Stimulated activated naive CD4-positive, alpha-beta T cell (primary cell): ENCODE measurements at places on chromosomes 11 and 22.

DNA sequence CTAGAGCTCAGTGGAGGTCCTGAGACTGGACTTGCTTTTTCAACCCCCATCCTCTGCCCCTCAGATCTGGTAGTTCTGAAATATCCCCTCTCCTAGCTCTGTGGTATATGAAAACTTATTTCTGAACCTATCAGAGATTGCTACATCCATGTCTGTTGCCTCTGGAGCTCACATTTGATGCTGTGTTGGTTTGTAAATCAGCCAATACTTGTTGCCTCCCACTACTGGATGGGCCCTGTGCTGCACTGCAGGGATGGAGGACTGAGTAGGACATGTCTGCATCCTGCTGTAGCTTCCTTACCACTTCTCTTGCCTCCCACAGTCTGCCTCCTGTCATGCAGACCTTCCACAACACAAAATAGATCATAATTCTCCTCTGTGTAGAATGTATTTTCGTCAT lies 5.2 kb downstream of the OLFML1 start:
- DNase-seq = no peak

DNA sequence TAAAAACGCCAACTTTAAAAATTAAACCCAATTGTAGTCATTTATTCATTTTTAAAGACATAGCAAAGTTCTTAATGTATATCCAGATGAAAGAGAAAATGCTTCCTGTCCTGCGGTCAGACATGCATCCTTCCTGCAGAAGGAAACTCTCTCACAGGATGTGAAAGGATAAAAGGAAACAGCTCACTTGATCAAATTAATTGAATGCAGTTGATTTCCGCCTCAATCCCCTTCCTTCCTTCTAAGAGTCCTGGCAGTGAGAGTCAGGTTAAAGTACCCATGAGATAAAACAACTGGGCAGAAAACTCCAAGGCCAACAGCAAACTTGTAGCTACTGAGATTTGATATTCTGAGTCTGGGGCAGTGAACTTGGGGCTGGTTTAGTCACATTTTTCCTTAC lies 38.5 kb downstream of the CWC15 start:
- peak; percentile 60 for DNase-seq

DNA sequence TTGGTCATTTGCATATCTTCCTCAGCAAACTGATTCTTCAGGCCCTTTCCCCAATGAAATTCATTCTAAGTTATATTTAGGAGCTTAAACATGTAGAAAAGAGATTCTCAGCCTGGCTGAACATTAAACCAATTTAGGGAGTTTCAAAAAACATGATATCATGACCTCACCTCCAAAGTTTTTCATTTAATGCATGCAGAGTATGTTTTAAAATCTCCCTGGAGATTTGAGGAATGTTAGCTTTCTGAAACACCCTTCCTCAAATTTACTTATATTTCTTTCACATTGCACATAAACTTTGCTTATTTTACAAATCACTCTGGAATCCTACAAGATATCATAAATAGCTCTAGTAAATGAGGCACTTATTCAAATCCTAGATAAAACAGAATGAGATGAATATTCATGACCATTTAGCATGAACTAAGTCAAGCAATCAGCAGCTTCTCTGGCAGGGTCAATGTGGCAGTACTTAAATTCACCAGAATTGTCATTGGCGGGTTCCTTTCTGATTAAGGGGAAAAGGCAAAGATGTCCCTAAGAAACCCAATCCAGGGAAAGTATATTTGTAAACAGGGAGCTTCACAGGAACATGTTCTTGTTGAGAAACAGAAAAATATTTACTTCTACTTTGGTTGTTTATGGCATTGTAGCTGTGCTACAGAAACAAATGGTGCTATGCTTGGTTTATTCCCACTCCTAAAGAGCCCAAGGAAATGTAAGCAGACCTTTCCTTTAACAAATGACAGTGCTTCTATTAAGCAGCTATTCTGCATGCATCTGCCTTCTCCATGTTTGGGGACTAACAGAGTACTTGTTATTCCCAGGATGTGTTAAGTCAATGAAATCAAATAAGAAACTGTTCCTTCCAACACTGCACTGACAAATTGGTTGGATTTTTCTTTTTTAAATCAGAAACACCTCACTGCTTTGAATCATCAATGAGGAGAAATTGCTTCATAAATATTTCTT lies 162.3 kb downstream of the C11orf87 start:
- no peak for DNase-seq

GRCh38 chr11:2703363-2704141 lies 3.8 kb upstream of the KCNQ1OT1 start:
- no peak for DNase-seq

DNA sequence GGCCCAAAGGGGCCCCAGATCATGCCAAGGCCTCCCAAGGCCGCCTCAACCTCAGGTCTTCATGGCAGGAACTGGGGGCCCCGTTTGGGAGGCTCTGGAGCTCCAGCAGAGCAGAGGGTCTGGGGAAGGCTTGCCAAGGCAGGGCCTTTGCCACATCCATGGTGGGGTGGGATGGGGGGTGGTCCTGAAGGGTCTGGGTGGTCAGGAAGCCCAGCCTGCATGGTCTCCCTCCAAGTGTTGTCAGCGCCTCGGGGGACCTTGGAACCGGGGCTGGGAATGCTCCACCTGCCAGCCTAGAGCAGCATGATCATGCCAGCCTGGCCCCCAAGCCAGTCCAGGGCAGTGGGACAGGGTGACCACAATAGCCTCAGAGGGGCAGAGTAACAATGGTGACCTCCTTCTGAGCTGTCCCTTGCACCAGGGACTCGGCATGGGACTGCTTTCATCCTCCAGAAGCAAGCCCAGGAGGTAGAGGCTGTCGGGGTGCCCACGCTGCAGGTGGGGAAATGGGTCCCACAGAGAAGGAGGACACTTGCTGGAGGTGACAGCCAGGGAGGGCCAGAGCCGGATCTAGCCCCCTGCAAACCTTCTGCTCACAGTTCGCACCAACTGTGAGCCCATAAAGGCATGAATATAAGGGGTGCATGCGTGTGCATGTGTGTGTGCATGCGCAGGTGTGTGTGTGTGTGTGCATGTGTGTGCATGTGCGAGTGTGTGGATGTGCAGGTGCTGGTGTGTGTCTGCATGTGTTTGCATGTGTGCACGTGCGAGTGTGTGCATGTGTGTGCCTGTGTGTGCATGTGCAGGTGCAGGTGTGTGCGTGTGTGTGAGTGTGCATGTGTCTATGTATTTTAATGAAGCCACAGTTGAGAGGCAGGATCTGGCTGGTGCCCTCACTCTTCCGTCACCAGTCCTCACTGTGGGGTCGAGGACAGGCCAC lies 63.8 kb downstream of the MYEOV start:
- no peak for DNase-seq

GRCh38 chr11:16982256-16982671 lies 31.9 kb downstream of the PLEKHA7 start:
- no peak for DNase-seq

- no peak for DNase-seq
Observed at GRCh38 chr11:77215106-77215505, 86.4 kb downstream of the GDPD4 start.

GRCh38 chr11:77448269-77448668 lies 25.6 kb downstream of the PAK1 start:
- DNase-seq = no peak

GRCh38 chr11:119315131-119316015 lies 1.6 kb downstream of the MCAM start:
- peak; percentile 34 for DNase-seq

DNA sequence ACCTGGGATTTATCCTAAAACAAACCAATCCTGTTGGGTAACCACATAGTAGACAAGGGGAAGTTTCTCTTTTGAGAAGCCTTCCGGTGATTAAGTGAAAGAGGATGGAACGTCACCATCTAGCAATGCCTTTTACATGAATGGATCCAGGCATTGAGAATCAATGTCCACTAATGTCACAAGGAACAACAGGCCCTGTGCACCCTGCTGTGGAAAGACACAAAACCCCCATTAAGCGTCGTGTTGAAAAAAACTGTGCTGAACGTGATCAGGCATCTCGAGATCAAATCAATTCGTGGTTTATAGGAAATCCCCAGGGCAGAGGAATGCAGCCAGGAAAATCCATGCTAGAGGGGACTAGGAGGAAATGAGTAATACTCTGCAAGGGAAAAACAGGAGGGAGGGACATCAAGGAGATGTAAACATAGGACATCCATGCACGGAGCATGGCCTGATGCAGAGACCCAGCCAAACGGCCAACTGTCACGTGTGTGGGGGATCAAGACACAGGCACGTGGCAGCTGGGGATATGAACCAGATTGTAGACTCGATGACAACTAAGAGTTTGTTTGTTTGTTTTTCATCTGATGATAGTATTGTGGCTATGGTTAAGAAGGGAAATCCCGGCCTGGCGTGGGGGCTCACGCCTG lies 38.6 kb upstream of the CARS1 start:
- no peak for DNase-seq

GRCh38 chr11:119432484-119433357 lies 9.7 kb upstream of the THY1 start:
- DNase-seq = no peak

DNA sequence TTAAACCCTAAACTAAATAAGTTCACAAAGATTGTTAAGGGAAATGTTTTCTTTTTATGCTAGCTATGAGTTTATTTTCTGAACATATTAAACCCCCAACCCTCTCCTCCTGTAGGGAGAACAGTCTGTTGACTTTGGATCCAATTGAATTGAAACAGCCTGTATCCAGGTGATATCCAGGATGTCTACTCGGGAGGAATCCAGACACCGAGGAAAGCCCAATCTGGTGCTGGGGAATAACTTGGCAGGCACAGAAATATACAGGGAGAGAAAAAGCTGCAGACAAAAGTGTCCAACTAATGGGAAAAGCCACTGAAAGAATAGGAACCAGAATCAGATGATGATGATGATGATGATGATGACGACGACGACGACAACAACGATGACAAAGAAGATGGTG lies 93.9 kb upstream of the API5 start:
- no peak for DNase-seq

DNA sequence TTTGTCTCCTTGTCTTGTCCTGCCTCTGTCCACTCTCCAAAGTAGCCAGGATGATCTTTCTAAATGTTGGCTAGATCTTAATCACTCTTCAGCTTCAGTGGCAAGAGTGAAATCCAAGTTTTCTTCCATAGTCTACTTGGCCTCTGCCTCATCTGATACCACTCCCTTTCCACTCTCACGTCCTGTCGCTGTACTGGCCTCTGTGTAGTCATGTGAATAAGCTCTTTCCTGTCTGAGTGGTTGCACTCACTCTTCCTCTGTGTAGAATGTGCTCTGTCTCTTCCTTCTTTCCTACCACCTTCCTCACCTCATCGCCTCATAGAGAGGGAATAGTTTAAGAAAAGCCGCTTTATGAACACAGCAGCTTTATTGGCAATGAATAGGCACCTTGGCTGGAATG lies 86.5 kb downstream of the WNT11 start:
- DNase-seq = no peak

DNA sequence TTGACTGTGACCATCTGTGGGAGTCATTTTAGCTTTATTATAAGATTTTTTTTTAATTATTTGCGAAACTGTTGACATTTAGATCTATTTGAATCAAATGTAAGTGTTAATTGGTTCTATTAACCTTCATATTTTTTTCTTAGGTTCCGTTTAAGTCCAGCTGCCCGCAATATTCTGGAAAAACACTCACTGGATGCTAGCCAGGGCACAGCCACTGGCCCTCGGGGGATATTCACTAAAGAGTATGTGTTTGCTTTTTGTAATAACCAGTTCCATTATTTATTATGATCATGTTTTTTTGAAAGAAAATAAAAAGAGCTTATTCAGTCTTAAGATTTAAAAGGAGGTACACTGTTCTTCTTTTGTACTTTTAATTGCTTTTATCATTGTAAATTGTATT lies 43.9 kb downstream of the PDHX start:
- DNase-seq = no peak

- DNase-seq = no peak
Observed at GRCh38 chr11:33630936-33631748, 69.5 kb downstream of the C11orf91 start.

- no peak for DNase-seq
Observed at GRCh38 chr22:24236656-24237055, 8.2 kb downstream of the GGT5 start.

- peak; percentile 14 for DNase-seq
Observed at GRCh38 chr22:49788504-49788903, 39.2 kb downstream of the BRD1 start.

- no peak for DNase-seq
Observed at GRCh38 chr11:16871368-16871767, 132.9 kb downstream of the C11orf58 start.

- no peak for DNase-seq
Observed at GRCh38 chr11:64268025-64268892, 16.2 kb downstream of the BAD start.

- DNase-seq = no peak
Observed at GRCh38 chr11:102610200-102610599, 14.9 kb downstream of the MMP20 start.

DNA sequence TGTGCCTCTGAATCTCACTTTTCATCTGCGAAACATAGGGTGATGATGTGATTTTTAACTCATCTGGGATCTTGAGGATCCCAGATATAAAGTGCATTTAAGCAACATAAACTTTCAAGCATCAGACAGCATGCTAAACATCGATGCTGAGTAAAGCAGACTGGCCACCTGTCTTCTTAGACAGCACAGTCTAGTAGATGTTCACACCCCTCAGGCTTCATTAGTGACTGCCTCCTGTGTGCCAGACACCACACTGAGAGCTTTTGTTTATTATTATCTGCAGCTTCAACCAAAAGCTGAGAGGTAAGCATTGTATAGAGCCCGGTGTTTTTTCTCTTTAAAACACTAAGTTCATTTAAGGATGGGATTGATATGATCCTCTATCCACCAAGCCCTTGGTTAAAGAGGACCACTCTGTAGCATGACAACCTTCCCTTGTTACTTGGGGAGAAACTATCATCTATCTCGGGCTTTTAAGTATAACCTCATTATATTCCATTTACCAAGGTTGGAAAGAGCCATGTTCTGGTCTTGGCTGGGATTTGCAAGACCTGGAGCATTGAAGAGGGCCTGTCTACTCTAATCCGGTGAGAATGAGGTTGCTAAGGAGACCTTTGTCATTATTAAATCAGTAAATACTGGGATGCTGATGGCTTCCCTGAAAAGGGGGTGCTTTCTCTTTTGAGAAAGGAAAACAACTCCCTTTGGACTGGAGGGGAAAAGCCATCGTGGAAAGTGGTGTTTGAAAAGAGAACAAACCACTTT lies 114.2 kb upstream of the SEZ6L start:
- DNase-seq = no peak

DNA sequence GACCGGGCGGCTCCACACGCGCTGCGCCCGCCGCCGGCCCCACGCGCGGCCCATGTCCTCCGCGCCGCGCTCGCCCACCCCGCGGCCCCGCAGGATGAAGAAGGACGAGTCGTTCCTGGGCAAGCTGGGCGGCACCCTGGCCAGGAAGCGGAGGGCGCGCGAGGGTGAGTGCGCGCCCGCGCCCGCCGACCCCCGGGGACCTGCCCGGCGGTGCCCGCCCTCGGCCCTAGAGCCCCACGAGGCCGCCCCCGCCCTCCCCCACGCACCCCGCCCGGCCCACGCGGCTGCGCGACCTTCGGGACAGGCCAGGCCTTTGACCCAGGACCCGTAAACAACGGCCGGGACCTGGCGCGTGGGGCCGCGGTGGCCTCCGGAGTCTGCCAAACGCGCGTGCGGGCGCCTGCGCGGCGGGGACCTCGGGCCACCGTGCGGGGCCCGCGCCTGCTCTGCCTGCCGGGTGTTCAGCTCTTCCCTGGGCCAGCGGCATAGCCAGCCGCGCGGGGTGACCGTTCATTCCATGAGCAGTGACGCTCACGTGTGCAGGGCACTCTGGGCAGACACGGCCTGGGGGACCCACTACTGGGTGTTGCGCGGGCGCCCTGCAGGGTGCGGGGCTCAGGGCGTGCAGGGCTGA lies at the start of gene PARVB:
TSS of gene PARVB (plus strand) at position 15 of the 634 bp plus-strand sequence. CDS start at position 53, 38 bp downstream.
- DNase-seq = no peak
